ENCODE measurements at places on chromosomes 4 and X.

DNA sequence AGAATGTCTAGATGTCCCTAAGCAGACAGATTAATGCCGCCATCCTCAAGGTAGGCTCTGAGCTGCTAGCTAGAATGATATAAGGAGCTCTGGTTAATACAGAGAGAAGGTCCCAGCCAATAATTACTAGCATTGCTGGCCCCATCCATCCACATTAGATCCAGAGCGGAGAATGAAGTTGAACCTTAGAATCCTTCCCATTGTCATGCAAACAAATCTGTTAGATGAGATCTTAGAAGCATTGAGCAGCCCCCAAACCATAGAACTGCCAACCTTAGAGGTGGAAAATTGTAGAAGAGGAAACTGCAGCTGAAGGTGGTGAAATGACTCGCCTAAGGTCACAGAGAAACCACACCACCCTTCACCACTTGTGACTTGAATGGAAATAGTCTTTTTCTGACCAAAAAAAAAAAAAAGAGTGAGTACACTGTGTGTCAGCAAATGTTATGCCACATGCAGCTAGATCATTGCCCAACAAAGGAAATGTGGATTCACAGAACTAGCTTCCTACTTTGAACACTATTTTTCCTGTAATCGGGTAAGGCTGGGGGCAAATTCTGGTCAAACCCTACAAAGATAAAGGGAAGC, 162.1 kb downstream of the SMIM20 start:
- DNase-seq, result no peak

DNA sequence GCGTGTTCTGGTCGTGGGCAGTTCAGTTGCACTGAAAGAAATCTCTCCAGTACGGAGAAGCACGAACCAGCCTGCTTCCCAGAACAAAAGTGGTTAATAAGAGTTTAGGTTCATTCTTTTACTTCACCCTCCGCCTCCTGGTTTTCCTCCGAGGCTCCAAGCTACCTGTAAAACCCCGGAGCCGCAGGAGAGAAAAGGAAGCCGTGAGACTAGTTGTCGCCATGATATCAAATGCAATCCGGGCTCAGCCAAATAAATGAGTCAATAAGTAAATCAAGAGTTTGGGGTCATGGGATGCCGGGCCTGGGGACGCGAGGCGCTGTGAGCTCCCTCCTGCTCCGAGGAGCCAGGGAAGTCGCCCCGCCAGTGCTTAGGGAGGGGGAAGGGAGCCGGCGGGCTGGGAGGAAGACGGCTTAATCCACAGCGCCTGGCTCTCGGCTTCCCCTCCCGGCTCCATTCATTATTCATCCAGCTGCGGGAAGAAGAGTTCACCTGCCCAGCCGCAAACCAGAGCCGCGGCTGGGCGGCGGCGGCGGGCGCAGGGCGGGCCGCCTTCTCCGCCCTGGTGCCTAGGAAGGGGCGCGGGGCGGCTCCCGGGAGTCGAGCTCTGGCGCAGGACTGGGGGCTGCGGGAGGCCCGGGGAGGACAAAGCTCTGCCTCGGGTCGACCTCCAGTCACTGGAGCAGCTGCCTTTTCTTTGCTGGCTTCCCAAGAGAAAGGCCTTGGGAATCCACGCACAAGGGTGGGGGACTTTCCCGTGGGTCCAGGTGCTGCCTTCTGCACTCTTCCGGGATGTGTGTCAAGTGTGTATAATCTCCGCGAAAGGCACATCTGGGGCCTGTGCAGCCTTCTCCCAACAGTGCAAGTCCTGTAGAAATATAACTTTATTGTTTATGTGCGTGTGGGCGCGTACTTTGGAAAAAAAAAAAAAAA, 1.7 kb downstream of the FRAS1 start:
- DNase-seq, result no peak

DNA sequence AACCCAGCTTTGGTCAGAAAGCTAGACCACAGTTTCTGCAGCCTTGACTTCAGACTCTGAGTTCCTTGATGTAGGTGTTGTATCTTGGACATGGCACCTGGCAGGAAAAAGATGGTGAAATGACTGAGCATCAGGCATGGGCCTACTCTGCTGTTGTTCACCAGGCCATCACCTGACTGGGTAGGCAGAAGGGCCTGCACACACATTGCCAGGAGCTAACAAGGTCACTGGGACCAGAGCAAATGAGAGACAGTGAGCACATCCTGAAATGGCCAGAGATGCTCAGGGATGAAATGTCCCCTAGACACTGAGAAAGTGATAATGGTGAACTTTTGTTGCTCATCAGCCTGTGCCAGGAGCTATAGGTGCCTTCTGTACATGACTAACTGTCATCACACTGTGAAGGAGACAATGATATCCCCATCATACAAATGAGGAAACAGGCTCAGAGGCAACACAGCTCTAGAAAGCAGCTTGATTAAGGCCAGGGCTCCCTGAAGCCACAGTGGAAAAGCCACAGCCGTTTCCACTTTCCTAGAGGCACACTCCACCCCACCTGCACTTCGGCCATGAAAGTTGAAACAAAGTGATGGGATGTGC, 128.3 kb downstream of the TSPAN5 start:
- DNase-seq, result no peak

DNA sequence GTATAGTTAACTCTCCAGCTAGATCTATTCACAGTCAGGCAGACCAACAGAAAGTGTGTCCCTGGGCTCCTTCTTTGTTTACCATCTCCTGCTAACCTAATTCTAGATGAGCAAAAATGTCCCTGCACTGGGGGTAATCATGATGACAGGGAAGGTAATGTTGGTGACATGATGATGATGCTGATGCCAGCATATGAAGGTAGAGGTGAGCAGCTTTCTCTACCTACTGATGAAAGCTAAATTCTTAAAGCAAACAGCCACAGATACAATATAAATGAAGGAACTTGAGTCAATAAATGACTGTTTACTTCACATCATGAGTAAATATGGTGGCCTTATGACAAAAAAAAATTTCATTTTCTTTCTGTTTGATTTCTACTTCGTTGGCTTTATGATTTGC, 78.5 kb downstream of the NKX6-1 start:
- DNase-seq, result no peak

- no peak for DNase-seq
These were observed 30.8 kb downstream of the TNIP2 start for GRCh38 chr4:2725380-2725779.

GRCh38 chr4:103199009-103199408, 866 bp upstream of the CENPE start:
- DNase-seq, result no peak

All from stimulated activated CD8-positive, alpha-beta memory T cell treated with anti-CD3 and anti-CD28 coated beads, Interleukin-4, amount 100 ng/mL, for 1 hour (primary cell).